ENCODE measurements at places on chromosomes 4 and X. TPM values are rescaled to one million over a fixed set of nuclear protein-coding genes. Genes with fewer than 3 reads are reported as not detected.

The ARHGEF6 gene
- 6.1 TPM for total RNA-seq

The TDO2 gene
- 0.24 TPM for total RNA-seq

DNA sequence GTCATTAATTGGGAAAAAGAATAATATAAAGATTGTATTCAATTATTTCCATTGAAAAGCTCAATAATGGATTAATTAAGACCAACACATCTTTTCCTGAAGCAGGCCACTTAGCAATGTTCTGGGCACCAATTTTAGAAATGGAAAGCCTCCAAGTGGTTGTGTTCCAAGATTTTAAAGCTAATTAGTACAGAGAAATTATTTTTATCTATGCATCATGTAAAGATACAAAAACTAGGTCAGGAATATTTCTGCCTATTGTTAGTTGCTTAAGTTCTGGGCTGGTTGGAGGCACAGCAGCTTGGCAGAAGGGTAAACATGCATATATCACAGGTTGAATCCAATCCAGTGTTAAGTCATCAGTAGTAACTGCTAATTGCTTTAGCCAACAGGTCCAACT, 101.9 kb downstream of the RASL11B start:
- DNase-seq = no peak

The LAS1L gene
- 35.4 TPM for total RNA-seq

The ACOX3 gene
- 54.6 TPM for total RNA-seq

The ENPP6 gene
- not detected for total RNA-seq

GRCh38 chr4:107094332-107094731, 58.2 kb upstream of the DKK2 start:
- DNase-seq = peak; percentile 17

DNA sequence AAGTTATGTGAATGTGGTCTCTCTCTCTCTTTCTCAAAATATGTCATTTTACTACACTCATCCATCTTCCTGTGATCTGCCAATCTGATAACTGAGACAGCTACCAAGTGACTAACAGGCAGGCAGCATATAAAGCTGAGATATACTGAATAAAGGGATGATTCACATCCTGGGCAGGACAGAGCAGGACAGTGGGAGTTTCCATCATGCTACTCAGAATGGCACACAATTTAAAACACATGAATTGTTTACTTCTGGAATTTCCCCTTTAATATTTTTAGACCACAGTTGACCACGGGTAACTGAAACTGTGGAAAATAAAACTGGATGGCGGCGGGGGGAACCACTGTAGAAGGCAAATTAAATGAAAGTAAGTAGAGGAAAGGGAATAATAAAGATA, 58.6 kb upstream of the DCTD start:
- DNase-seq = peak; percentile 90

The HELT gene
- total RNA-seq = not detected

- peak; percentile 27 for DNase-seq
These were observed 352.9 kb downstream of the RAPGEF2 start for GRCh38 chr4:159455675-159456237.

- DNase-seq = no peak
These were observed 7.8 kb upstream of the BOD1L1 start for GRCh38 chr4:13635286-13635799.

GRCh38 chrX:125205918-125206665, 113.6 kb upstream of the TEX13C start:
- DNase-seq = no peak

- no peak for DNase-seq
These were observed 11.6 kb downstream of the SAP30 start for GRCh38 chr4:173382349-173382748.

- DNase-seq = no peak
These were observed 14.3 kb downstream of the HNRNPDL start for GRCh38 chr4:82415922-82416365.

- no peak for DNase-seq
These were observed 19.2 kb downstream of the FLNA start for GRCh38 chrX:154355094-154355775.

- DNase-seq = no peak
These were observed 45.2 kb upstream of the CLCN4 start for GRCh38 chrX:10111364-10112148.

The CXCL11 gene
- 5.8 TPM for total RNA-seq

GRCh38 chr4:5638976-5639375, 69.4 kb downstream of the EVC2 start:
- peak; percentile 81 for DNase-seq

The WDR13 gene
- total RNA-seq = 63.4 TPM

DNA sequence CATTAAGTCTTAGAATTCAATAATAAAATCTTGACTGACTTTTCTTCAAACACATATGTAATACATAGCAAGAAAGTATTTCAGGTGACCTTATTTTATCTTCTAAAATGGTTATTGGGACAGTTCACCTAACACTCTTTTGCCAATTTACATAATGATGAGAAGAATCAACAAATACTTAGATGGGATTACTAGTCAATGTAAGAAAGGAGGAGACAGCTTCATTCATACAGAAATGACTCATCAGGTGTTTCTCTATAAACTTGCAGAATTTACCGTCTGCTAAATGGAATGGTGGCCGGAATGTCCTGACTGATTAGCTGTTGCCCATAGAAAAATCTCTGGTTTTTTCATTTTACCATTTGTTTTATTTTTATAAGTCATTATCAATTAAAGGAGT, 115.0 kb upstream of the ETNPPL start:
- DNase-seq = peak; percentile 30

GRCh38 chr4:179989975-179990374, 2253.2 kb upstream of the TENM3 start:
- DNase-seq = no peak

The DMD gene
- total RNA-seq = 22.2 TPM

GRCh38 chrX:14753441-14753840, 119.4 kb downstream of the FANCB start:
- no peak for DNase-seq

The RTL5 gene
- total RNA-seq = 13.2 TPM

The DSPP gene
- not detected for total RNA-seq

DNA sequence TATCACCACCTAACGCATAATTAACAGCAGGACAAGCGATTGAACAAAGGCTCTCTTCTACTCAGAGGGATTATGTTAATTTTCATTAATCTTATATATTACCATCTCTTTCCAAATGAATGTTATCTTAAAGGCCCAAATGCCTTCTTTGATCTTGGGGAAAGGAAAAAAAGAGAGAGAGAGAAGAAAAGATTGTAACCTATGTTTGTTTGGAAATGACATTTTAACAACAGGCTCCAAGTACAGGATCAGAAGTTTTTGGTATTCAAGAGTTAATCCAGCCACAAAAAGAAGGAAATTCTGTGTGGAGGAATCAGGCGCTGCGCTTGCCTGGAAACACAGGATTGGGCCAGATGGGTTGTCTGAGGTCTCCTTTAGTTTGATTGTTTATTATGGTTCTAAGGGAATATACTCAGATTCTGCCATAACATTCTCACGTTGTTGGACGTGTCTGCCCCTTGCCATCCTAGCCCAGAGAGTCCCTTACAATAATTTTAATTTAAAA, 100.7 kb upstream of the STX18 start:
- DNase-seq = no peak

DNA sequence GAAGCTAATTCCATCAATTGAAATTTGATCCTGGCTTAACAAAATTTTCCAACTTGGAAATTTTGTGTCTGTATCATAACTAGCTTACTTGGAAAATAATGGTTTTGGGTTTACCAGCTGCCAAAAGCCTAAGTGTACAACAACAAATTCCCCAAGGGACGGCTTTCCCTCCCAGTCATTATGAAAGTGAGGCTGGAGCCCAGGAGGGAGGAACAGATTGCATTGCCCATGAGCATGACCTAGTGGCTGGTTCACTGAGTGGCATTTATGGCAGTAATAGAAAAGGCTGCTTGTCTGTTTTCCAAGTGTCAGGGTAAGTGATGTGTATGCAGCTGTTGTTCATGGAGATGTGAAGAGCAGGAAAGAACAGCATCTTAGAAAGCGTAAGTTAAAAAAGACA, 70.8 kb upstream of the HHIP start:
- DNase-seq = no peak

GRCh38 chrX:29617276-29617675, 598.1 kb upstream of the MAGEB2 start:
- peak; percentile 11 for DNase-seq

DNA sequence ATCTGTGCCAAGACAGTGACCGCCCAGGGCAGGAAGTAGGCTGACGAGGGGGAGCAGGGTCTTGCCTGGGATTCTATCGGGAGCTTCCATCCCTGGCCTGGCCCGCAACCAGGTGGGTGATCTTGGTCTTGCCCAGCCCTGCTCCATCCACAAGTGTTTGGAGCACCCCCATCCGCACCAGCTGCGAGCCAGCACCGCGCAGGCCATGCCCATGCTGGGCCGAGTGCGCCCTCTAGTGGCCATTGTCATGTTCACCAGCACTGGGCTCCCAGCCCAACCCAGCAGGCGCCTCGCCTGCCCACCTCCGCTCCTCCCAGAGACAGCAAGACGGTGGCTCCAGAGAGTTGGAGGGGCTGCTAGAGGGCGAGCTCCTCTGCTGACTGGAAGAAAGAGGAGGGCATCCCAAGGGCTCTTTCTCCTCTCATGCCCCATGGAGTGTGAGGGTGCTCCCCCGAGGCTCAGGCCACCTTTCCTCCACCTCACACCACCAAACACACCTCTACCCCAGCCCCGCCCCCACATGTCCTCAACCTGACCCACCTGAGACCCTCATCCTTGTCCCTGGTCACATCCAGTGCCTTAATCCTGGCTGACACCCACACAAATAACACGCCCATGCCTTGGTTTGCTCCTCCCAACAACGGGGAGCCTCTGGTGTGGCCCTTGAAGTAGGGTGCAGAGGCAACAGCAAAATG, 9.8 kb upstream of the ATP2B3 start:
- no peak for DNase-seq

GRCh38 chrX:79181401-79181800, 36.9 kb downstream of the GPR174 start:
- no peak for DNase-seq

- peak; percentile 93 for DNase-seq
These were observed 130.9 kb downstream of the RNF150 start for GRCh38 chr4:141002323-141002805.

DNA sequence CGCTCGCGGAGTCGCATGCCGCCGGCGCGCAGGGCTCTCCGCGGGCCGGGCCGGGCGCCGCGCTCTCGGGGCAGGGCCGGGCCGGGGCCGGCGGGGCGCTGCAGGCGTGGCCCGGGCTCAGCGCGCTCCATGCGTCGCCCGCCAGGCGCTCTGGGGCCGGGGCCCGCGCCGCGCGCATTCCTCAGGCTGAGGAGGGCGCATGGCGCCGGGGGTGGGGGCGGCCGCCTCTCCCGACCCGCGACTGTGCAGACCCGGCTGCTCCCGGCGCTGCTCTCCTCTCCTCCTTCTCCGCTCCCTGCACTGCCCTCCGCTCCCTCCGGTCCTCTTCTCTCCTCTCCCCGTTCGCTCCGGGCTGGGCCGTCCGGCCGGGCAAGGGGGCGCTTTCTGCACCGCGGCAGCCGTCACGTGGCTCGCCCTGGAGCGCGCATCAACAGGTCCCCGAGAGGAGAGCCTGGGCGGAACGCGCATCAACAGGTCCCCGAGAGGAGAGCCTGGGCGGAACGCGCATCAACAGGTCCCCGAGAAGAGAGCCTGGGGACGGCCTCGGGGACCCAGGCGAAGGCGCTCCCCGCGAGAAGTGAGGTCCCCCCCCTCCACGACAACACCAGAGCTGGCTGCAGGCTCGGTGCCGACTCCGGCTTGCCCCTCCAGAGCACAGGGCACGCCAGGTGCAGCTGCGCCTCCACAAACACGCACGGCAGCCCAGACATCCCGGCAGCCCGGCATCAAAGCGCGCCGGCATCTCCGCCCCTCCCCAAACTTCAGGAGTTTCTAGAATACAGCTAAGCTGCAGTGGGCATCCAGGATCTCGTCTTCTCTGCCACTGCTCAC, 12.9 kb downstream of the PPP2R3B start:
- DNase-seq = peak; percentile 42

DNA sequence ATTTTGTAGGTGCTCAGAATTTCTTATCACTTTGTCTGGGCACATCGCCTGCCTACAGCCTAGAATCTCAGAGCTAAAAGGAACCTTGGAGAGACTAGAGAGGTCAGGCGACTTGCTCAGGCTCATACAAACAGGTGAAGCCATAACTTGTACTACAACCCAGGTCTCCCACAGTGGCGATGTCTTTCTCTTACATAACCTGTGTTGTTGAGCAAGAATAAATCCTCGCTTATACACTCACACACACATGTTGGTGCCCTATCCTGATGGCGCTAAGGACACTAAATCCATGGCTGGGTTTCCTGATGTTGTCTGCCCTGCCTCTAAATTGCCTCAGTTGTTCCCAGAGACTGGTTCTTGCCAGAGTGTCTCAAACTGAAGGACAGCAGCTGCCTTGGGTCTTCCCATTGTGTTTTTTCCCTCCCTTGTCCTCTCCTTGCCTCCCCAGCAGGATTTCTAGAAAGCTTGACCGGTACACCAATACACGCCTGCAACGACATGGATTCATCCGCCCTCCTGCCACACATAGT, 1.6 kb downstream of the TSC22D3 start:
- no peak for DNase-seq

DNA sequence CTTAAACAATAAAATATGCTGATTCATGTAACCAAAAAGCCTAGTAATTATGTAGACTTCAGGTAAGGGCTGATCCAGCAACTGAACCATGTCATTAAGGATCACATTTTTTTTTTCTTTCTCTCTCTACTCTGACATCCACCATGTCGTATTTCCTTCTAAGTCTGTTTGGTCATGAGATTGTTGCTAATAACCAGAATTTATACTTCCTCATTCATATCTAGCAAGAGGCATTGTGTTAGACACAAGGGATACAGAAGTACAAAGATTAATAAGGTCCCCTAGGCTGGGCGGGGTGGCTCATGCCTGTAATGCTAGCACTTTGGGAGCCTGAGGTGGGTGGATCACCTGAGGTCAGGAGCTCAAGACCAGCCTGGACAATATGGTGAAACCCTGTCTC, 24.1 kb downstream of the PHEX start:
- DNase-seq = no peak

The ARMCX6 gene
- 71.2 TPM for total RNA-seq

The HMX1 gene
- total RNA-seq = not detected

- no peak for DNase-seq
These were observed 32.0 kb downstream of the ZNF185 start for GRCh38 chrX:152929898-152930297.

DNA sequence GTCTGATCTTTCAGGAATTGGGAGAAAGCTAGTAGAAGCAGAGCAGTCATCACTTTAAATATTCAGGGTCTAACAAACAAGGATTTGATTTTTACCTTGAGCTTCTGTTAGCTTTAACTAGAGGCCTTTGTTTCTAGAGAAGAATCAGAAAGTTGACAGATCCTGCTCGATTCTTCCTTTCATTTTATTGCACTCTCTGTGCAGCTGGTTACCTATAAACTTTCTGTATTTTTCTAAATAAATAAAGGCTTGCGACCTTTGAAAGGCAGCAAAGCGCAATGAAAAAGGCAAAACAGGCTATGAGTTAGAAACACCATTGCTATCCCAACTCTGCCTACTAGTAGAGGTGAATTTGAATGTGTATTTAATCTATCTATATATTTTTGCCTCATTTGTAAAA, 101.4 kb upstream of the NPY2R start:
- no peak for DNase-seq

All from astrocyte (in vitro differentiated cells and primary cell).